ENCODE measurements at places on chromosomes 3 and 15.

GRCh38 chr3:50532062-50532705 lies 28.8 kb upstream of the CACNA2D2 start:
- no peak for DNase-seq
- H3K27ac ChIP-seq, result no peak overlapping the region
- H3K27me3 ChIP-seq, result peaks cover 2% of the 10 kb centered on the region
- H3K36me3 ChIP-seq, result no peaks in the 10 kb centered on the region
- H3K4me3 ChIP-seq, result no peak overlapping the region
- peaks cover 4% of the 10 kb centered on the region for H3K4me1 ChIP-seq

GRCh38 chr15:82062479-82063454 lies 16.9 kb upstream of the MEX3B start:
- no peak for DNase-seq
- H3K27me3 ChIP-seq, result no peaks in the 10 kb centered on the region
- no peaks in the 10 kb centered on the region for H3K4me1 ChIP-seq
- H3K36me3 ChIP-seq, result no peaks in the 10 kb centered on the region

DNA sequence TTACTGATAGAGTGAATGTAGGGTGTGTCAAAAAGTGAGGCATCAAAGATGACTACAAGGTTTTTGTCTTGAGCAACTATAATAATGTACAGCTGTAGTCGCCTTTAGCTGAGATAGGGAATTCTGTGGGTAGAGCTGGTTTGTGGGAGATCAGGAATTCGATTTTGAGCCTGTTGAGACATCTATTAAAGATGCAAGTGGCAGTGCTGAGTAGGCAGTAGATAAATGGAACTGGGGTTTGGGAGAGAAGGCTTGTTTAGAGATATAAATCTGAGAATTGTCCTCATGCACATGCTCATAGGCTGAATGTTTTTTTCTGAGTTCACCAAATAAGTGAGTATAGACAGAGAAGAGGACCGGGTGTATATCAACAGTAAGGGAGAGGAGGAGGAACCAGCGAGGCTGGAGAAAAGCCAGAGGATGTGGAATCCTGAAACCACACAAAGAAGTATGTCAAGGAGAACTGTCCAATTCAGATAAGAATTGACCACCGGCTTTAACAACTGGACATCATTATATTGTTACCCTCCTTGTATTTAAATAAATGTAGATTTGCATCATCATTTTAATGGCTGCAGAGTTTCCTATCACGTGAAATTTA lies 146.0 kb upstream of the TNIK start:
- no peaks in the 10 kb centered on the region for H3K4me1 ChIP-seq
- H3K27me3 ChIP-seq, result no peaks in the 10 kb centered on the region
- H3K27ac ChIP-seq, result no peak overlapping the region
- no peak for DNase-seq

DNA sequence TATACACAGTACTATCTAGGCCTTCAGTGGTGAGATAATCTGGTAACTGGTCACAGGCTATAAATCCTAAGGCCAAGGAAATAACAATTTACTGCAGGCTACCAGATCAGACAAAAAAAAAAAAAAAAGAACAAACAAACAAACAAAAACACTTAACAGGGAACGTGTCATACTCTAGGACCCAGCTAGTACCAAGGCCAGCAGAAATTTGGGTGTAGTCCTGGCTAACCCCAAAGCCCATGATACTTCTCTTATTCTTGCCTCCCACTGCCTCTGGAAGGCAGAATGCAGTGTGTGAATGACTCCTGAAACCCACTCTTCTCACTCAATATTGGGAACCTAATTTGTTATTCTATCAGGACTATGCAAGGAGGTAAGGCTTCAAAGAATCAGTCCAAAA lies 53.7 kb upstream of the ST3GAL6 start:
- no peaks in the 10 kb centered on the region for H3K36me3 ChIP-seq
- no peak for DNase-seq
- H3K27ac ChIP-seq, result no peak overlapping the region
- H3K4me3 ChIP-seq, result no peak overlapping the region

DNA sequence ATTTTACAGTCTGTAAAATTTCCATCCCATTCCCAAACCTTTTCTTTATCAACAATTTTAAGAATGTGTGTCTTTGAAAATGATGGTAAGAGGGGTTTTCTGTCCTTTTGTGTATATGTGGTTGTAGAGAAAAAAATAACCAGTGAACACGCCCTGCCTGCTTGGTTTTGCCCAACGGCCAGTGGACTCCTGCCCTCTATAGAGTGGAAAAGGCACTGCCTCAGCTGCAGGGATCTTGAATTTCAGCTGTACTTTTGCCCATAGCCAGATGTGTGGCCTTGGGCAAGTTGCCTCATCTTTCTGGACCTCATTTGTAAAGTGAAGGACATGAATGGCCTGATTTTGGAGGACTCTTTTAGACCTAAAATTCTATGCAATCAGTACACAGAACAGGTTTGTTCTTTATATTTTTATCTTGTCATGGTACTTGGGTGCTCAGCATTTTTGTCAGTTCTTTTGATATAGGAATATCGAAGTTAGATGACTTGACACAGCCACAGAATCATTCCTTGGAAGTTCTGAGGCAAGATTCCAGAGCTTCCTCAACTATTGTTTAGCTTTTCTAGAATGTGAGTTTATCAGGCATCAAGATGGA lies 81.0 kb downstream of the CLDN11 start:
- no peaks in the 10 kb centered on the region for H3K36me3 ChIP-seq
- no peaks in the 10 kb centered on the region for H3K27me3 ChIP-seq
- H3K27ac ChIP-seq, result no peak overlapping the region
- DNase-seq, result peak; percentile 46

DNA sequence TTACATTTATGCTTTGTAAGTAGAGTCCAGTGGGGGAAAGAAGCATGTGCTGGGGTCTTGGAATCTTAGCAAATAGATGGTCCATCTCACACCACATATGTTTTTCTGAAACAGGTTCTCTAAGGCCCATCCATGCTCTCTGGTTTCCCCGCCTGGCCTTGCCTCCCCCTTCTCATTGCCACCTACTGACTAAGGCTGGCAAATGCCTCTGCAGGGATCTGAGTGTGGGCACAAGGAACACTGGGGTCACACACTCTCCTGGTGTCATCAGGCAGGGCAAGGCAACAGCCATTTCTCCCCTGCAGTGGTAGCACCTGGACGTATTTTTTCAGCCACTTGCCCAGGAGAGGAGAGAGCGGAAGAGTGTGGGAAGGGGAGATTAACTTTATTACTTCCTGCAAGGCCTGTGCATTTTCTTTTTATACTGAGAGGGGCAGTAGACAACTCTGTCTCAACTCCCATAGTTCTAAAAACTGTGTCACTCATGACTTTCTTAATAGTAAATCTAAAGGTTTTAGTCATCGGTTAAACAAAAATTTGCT lies 804.2 kb upstream of the NECTIN3 start:
- H3K4me3 ChIP-seq, result no peak overlapping the region
- DNase-seq, result no peak
- H3K4me1 ChIP-seq, result peaks cover 25% of the 10 kb centered on the region
- H3K36me3 ChIP-seq, result no peaks in the 10 kb centered on the region
- H3K27me3 ChIP-seq, result no peaks in the 10 kb centered on the region

DNA sequence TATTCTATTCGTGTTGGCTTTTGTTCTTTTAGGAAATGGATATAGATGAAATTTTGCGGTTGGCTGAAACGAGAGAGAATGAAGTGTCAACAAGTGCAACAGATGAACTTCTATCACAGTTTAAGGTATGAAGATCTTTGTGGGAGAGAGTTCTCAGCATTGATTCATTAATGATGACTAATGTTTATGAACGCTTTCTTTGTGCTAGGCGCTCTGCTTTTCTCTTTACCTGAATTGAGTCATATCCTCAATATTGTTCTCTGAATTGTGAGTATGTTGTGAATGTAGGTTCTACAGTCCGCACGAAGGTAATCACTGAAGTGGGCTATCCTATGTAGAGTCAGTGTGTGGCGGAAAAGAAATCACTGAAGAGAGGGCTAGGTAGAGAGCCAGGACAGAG lies 81.2 kb downstream of the CHD2 start:
- H3K36me3 ChIP-seq, result peaks cover 5% of the 10 kb centered on the region
- no peak overlapping the region for H3K4me3 ChIP-seq
- DNase-seq, result no peak
- no peak overlapping the region for H3K27ac ChIP-seq
- H3K4me1 ChIP-seq, result no peaks in the 10 kb centered on the region

DNA sequence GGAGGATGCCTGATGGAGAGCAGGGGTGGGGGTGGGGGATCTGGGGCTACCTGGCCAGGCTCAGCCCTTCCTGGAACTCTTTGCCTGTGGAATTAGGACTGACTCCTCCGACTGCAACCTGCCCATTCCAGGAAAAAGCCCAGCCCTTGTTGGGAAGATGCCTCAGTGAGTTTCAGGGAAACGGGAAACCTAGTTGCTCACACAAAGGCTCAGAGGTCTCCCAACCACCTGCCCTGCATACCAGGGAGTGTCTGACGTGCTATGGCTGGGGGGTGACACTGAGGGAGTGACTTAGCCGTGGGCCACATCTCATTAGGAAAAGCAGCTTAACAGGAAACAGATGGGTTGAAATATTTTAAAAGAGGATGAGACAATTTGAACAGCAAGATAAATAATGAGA lies 27.9 kb downstream of the CYP8B1 start:
- DNase-seq, result no peak
- H3K4me1 ChIP-seq, result no peaks in the 10 kb centered on the region
- H3K27me3 ChIP-seq, result no peaks in the 10 kb centered on the region

DNA sequence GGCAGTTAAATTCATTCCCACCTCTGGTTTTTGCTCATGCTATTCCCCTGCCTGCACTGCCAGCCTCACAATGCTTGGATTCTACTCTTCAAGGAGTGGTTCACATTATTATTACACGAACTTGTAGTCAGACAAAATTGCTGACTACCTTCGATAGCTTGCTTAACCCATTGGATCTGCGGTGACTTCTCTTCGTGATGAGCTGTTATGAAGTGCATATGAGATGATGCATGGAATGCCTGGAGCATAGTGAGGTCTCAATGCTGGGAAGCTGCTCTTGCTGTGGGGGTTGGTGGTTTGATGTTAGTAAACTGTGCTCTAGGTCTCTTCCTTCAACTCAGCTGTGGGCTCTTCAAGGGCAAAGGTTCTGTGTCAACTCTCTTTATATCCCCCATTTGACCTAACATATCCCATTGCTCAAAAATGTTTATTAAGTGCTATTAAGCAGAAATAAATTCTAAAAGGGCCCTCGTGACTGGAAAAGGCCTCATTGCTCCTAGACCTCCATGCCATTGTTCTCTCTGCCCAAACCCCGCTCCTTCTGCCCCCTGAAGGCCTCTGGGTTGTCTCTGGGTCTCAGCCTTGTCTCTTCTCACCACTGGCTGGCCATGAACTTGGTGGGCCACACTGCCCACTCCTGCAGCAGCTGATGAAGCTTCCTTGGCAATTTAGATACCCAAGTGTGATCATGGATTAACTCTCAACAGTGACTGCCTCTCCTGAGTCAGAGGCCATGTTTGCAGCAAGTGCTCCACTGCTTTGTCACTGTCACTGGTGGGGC lies 4.5 kb upstream of the SLCO2A1 start:
- H3K27ac ChIP-seq, result no peak overlapping the region
- H3K4me1 ChIP-seq, result peaks cover 11% of the 10 kb centered on the region
- H3K27me3 ChIP-seq, result no peaks in the 10 kb centered on the region
- DNase-seq, result no peak
- H3K36me3 ChIP-seq, result no peaks in the 10 kb centered on the region

DNA sequence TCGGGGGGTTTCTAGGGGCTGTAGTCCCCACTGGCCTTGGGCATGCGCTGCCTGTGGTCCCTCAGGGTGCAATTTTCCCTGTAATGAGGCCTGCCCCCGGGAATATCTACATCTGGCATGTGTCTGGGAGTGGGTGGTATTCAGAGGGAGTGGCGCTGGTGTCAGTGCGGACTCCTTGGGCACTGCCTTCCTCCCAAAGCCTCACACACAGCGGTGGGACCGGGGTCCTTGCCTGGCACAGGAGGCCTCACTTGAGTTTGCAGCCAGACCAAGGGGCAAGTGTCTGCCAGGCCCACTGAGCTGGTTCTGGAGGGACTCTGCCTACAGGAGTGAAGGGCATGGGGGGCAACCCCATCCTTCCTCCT lies 53.5 kb upstream of the PCSK6 start:
- no peaks in the 10 kb centered on the region for H3K4me1 ChIP-seq
- no peaks in the 10 kb centered on the region for H3K27me3 ChIP-seq
- H3K27ac ChIP-seq, result no peak overlapping the region
- no peak for DNase-seq
- no peak overlapping the region for H3K4me3 ChIP-seq

- H3K27ac ChIP-seq, result no peak overlapping the region
- H3K4me1 ChIP-seq, result peaks cover 2% of the 10 kb centered on the region
- H3K27me3 ChIP-seq, result no peaks in the 10 kb centered on the region
- no peak overlapping the region for H3K4me3 ChIP-seq
Measured at GRCh38 chr3:32160706-32161214, 54.3 kb downstream of the GPD1L start.

GRCh38 chr3:52036829-52037228 lies 19.5 kb downstream of the DUSP7 start:
- no peaks in the 10 kb centered on the region for H3K36me3 ChIP-seq
- H3K27ac ChIP-seq, result no peak overlapping the region
- DNase-seq, result peak; percentile 46
- H3K27me3 ChIP-seq, result no peaks in the 10 kb centered on the region

DNA sequence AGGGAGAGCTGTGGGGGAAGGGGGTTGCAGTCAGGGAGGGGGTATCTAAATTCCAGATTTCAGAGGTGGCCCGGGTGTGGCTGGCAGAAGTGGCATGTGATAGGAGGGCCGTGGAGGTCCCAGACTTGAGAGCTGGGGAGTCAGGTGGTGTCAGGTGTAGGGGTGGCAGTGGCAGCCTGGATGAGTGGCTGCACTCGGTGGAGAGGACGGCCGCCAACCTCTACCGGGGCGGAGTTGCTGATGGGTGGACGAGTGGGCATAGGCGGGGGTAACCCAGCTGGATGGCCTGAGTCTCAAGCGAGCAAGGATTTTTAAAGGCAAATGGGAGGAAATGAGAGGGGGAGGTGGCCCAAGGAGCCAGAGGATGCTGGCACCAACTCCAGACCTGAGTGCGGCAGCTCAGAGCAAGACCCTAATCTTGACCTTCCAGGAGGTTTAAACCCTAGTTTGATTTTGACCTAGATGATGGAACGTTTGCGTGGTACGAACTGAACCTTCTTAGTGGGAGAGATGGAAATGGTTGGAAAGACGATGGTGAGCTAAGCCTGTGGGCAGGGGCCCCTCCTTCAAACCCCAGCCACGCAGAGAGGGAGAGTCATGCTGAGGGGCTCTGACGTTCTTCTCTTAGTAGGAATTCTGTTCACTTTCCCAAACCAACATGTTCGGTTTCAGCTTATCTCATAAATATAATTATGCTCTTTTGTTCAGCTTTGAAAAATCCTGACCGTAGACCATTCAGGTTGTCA lies 8.0 kb downstream of the TRAK1 start:
- no peaks in the 10 kb centered on the region for H3K36me3 ChIP-seq
- no peaks in the 10 kb centered on the region for H3K4me1 ChIP-seq
- no peak for DNase-seq
- no peaks in the 10 kb centered on the region for H3K27me3 ChIP-seq

DNA sequence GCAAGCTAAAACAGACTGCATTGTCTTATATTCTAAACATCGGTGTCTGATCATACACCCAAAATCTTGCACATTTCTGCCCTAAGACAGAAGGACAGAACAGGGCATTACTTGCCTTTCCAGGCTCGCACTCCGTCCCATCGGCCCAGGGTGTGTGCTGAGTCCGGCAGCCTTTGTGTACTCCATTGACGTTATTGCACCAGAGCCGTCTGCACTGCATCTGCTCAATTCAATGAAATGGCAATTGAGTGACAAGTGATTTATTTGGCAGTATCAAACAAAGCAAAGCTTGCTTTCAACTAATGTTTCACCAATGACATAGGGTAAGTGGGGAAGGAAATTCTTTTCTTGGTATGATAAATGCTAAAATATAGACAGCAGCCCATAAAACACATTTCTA lies 40.0 kb downstream of the ADAMTS9 start:
- no peak overlapping the region for H3K27ac ChIP-seq
- no peak overlapping the region for H3K4me3 ChIP-seq
- no peaks in the 10 kb centered on the region for H3K36me3 ChIP-seq
- no peaks in the 10 kb centered on the region for H3K27me3 ChIP-seq
- DNase-seq, result no peak

Data from Caco-2 (cell line).